Foreskin keratinocyte (primary cell): ENCODE measurements at places on chromosomes 11 and 22. TPM values are rescaled to one million over a fixed set of nuclear protein-coding genes. Genes with fewer than 3 reads are reported as not detected.

EIF4ENIF1 gene
- 6.7 and 7.2 TPM in 2 replicates for polyA plus RNA-seq

GPR83 gene
- polyA plus RNA-seq = not detected in 2 replicates

SPON1 gene
- polyA plus RNA-seq = not detected in 2 replicates

DLG2 gene
- polyA plus RNA-seq = 0.07 and 0.31 TPM in 2 replicates

OR8D1 gene
- not detected in 2 replicates for polyA plus RNA-seq

RSF1 gene
- polyA plus RNA-seq = 3.8 and 4.3 TPM in 2 replicates

C11orf16 gene
- polyA plus RNA-seq = not detected in 2 replicates

FAT3 gene
- 0.04 and 0.09 TPM in 2 replicates for polyA plus RNA-seq

NRGN gene
- 10.6 and 11.1 TPM in 2 replicates for polyA plus RNA-seq

CARD18 gene
- polyA plus RNA-seq = 0.65 and 1.2 TPM in 2 replicates

OR9G4 gene
- polyA plus RNA-seq = not detected in 2 replicates

ST13 gene
- polyA plus RNA-seq = 112 and 144 TPM in 2 replicates

CRYBB2 gene
- polyA plus RNA-seq = 0.06 TPM in 1 of 2 replicates, not detected in the other

UPK3A gene
- polyA plus RNA-seq = not detected in 2 replicates

C11orf52 gene
- 1.5 and 3.0 TPM in 2 replicates for polyA plus RNA-seq

SERPIND1 gene
- not detected in 2 replicates for polyA plus RNA-seq

HEPHL1 gene
- 16.6 and 28.2 TPM in 2 replicates for polyA plus RNA-seq

ACR gene
- not detected in 2 replicates for polyA plus RNA-seq

POTEH gene
- not detected in 2 replicates for polyA plus RNA-seq

RCOR2 gene
- polyA plus RNA-seq = 1.7 and 1.8 TPM in 2 replicates

OR5M11 gene
- not detected in 2 replicates for polyA plus RNA-seq

OR2D2 gene
- polyA plus RNA-seq = not detected in 2 replicates

NPAS4 gene
- not detected in 2 replicates for polyA plus RNA-seq

SMC1B gene
- 0.02 TPM in 1 of 2 replicates, not detected in the other for polyA plus RNA-seq

KRTAP5-8 gene
- polyA plus RNA-seq = not detected in 2 replicates

MPZL3 gene
- polyA plus RNA-seq = 4.2 and 4.3 TPM in 2 replicates

MOV10L1 gene
- 0.08 TPM in 1 of 2 replicates, not detected in the other for polyA plus RNA-seq

KCTD17 gene
- polyA plus RNA-seq = 22.8 and 25.9 TPM in 2 replicates

TH gene
- 3.6 and 3.7 TPM in 2 replicates for polyA plus RNA-seq

SMIM35 gene
- polyA plus RNA-seq = not detected in 2 replicates

USP2 gene
- polyA plus RNA-seq = 0.26 and 0.45 TPM in 2 replicates

SGSM1 gene
- not detected in 2 replicates for polyA plus RNA-seq

SLC22A25 gene
- polyA plus RNA-seq = not detected in 2 replicates

FBLN1 gene
- polyA plus RNA-seq = 41.0 and 59.2 TPM in 2 replicates

OR8G1 gene
- not detected in 2 replicates for polyA plus RNA-seq

RFPL1 gene
- polyA plus RNA-seq = not detected in 2 replicates

TSKU gene
- polyA plus RNA-seq = 39.5 and 40.8 TPM in 2 replicates

OSBP gene
- polyA plus RNA-seq = 13.6 and 14.4 TPM in 2 replicates
